HT1080 (cell line): ENCODE measurements at places on chromosomes 5 and 9.

GRCh38 chr9:127500399-127500798, 49.1 kb downstream of the LRSAM1 start:
- DNase-seq, result no peak

DNA sequence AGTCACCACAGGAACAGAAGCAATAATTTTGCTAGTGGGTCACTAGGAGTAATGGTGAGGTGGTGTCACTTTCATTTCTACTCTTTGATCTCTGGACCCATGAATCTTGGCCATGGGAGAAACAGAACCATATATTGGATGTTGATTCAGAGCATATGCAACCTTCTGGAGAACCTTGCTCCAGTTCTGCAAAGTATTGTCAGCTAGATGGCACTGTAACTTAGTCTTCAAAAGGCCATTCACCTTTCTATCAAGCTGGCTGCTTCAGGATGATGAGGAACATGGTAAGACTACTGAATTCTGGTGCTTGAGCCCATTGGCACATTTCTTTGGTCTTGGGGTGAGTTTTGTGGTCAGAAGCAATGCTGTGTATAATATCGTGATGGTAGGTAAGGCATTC, 129.1 kb upstream of the FBN2 start:
- DNase-seq, result no peak

DNA sequence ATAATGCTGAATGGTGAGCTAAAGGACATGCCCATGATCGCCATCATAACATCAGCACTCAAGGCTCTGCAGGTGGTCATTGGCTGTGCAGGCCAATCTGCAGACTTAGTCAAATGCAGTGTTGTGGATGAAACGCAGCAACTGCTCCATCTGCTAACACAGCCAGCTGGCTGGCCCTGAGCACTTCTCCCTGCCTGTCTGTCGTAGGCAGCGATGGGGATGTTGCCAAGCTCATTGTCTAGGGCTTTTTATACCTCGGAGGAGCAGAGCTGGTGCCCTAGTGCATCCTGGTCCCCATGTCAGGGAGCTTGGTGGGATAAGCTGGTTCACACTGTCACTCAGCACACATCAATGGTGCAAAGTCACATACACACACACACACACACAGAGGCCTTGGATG, 189.4 kb downstream of the TENT4A start:
- no peak for DNase-seq

DNA sequence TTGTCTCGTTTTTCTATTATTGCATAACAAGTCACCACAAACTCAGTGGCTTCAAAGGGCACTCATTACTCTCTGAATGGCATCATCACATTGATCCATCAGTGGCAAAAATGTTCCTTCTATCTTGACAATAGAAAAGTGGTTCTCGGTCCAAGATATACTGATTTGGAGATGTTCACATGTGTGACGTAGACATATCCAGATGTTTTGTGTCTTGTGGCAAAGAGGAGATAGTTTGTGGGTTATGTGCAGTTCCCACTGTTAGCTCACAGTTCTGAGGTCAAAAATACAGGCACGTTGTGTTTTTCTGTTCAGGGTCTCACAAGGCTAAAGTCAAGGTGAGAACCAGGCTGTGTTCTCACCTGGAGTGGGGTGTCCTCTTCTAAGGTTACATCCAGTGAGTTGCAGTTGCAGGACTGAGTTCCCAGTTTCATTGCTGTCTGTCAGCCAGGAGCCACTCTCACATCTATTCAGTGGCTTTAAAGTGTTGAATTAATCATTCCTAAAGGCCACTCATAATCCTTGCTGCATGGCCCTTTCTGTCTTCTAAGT, 55.3 kb downstream of the GAS1 start:
- no peak for DNase-seq

DNA sequence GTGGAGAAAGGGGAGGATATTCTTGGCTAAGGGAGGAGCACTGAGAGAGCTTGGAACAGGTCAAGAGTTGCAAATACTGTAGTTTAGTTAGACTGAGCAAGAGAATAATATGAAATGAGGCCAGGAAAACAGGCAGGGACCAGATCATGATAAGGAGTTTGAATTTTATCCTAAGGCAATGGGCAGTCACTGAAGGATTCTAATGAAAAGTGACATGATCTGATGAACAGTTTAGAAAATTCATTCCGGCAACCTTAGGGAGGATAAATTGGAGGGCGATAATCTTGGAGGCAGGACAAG, 276.1 kb downstream of the PLK2 start:
- DNase-seq, result no peak

DNA sequence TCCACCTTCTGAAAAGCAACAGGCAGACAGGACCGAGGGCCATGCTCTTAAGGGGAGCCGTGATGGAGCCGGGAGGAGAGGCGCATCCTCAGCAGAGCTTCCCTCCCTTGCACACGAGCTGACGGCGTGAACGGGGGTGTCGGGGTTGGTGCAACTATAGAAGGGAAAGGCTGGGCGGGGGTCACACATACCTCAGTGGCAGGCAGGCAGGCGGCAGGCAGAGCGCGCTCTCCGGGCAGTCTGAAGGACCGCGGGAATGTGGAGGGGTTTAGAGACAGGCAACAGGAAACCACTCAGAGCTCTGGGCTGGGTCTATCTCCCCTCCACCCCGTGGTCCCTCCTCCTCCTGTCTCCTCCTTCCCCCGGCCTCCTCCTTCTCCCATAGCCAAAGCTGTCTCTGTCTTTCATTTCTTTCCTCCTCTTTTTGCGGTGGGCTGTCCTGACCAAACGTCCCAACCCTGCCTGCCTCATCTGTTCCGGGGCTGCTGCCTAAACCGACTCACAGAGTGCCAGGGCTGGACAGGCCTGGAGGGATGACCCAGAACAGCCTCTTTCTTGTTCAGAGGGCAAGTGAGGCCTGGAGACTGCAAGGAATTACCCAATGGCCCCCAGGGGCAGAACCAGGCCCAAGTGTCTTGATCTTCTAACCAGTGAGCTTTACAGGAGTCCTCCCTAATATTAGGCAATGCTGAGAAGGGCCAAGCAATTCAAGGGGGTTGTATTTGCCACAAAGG, at the start of gene SPARC:
Gene SPARC (minus strand): TSS at position 242 of the 734 bp plus-strand sequence. CDS start 10,727 bp downstream, outside the sequence.
- DNase-seq, result peak; percentile 98
